ENCODE measurements at places on chromosomes 11 and 22.

GRCh38 chr11:113242767-113243397, 71.5 kb upstream of the TTC12 start:
- no peak for DNase-seq

GRCh38 chr11:2302896-2303626, 1.2 kb downstream of the TSPAN32 start:
- peak; percentile 12 for DNase-seq

DNA sequence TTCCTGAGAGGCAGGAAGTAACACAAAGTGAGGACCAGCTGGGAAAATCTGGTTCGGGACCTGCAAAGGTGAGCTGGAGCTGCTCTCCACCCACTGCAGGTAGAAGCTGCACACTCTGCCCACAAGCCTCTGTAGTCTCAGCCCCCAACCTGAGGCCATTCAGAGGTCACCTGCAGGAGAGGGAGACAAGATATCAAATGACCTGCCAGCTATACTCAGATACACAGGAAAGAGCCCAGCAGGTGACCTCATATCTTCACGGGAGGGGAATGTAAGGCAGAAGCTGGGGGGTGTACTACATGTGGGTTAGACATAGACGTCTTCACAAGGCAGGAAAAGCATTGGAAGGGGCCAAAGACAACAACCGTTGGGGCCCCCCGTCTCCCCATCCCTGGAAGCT, 86.1 kb downstream of the APIP start:
- DNase-seq: no peak

DNA sequence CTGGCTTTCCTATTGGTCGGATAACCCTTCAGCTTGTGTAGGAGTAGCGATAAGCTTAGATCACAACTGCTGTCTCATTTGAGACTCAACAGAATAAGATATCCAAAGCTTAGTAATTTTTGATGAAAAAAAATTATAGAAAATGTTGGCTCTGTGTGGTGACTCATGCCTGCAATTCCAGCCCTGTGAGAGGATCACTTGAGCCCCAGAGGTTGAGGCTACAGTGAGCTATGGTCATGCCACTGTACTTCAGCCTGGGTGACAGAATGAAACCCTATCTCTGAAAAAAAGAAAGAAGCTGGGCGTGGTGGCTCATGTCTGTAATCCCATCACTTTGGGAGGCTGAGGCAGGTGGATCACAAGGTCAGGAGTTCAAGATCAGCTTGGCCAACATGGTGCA, 55.6 kb upstream of the RRM1 start:
- DNase-seq: no peak

GRCh38 chr11:44780940-44781631, 54.3 kb downstream of the TSPAN18 start:
- DNase-seq: no peak

DNA sequence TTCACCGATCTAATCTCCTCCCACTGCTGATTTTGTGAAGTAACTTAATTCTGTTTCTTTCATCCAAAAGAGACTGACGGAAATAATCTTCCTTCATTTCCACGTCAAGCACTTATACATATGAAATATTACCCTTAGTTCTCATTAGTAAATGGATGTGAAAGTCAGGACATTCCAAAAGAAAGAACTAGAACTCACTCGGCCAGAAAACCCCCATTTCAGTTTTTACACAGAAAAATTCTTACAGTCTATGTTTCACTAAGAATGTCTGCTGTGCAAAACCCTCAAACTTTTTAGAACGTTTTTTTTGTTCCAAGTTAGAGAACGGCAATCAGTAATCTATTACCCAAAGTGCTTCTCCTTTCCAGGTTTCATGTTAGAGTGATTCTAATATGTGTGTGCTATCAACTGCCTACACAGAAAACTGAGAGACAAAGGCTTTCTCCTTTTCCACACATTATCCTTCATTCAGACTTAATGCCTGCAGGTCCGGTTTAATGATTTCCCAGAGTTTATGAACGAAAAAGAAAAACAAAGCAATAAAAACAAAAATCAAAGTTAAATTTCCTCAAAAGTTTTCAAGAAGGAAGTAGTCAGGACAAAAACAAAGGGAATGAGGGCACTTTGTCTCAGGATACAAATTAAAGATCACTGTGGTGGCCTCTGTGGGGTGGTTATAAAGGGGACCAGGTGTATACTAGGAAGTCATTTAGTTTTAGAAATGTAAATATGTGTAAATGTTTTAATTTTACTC, 11.3 kb upstream of the SESN3 start:
- no peak for DNase-seq

DNA sequence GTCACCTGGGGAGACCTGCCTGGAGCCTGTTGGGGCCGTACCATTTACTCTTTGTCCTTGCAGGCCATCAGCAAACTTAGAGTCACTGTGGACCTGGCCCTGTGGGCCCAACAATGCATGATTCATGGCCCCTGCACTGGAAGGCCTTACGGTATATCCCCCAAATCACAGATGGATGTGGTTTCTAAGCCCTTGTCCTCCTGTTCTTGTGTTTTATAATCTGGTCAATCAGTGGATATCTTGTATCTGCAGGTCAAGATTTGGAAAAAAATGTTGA, 6.2 kb downstream of the TSKU start:
- peak; percentile 3 for DNase-seq

GRCh38 chr11:85590848-85591483, 36.2 kb downstream of the DLG2 start:
- peak; percentile 27 for DNase-seq

- DNase-seq: peak; percentile 90
Measured at GRCh38 chr11:73288873-73289707, 17.0 kb downstream of the P2RY6 start.

- no peak for DNase-seq
Measured at GRCh38 chr22:48749555-48750227, 1078.0 kb downstream of the BRD1 start.

DNA sequence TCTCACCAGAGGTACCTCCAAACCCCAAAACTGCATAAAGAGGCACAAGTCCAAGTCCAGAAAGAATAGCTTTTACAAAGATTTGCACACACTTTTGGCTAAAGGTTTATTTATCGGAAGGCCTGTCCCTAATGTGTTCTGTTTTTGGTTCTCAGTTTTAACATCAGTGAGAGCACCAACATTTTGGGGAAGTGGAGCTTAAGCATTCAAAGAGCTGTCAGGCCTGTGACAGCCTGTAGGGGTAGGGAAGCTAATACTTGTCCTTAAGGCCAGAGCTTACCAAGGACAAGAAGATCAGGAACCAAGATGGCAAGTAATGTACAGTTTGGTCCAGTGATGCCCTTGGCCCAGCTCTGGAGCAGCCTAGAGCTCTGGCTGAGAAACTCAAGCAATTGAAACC, 38.9 kb upstream of the SCUBE2 start:
- DNase-seq: no peak

- DNase-seq: peak; percentile 81
Measured at GRCh38 chr22:32801537-32802236, at the start of gene TIMP3. Gene TIMP3, plus strand, starts transcription at chr22:32801705. Its CDS starts 297 bp downstream, at chr22:32802002.

DNA sequence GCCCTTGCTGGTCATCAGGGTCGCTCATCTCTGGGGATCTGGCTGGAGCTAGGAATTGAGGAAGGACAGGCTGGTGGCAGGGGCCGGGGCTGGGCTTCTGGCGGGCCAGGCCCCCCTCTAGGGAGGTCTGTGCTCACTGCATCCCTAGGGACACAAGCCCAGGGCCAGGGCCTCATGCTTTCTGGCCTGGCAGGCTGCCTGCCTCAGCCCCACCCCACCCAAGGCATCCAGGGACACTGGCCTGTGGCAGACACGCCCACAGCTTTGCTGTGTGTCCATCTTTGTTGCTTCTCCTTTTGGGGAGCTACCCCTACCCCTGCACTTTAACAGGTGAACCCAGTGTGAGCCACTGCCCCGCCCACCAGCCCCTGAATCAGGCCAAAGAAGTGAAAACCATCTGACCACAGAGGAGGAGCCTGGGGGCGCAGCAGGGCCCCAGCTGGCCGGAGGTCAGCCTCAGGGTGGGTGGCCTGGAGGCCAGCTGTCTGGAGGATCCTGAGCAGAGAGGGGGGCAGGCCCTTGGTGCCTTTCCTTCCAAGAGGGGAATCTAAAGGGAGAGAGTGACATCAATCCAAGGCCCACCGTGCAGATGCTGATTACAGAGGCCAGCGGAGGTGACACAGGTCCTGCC, 26.8 kb upstream of the CELSR1 start:
- no peak for DNase-seq

GRCh38 chr22:21865041-21865440, 2.4 kb downstream of the MAPK1 start:
- DNase-seq: no peak

GRCh38 chr11:36450110-36450572, 59.9 kb downstream of the TRAF6 start:
- DNase-seq: no peak

DNA sequence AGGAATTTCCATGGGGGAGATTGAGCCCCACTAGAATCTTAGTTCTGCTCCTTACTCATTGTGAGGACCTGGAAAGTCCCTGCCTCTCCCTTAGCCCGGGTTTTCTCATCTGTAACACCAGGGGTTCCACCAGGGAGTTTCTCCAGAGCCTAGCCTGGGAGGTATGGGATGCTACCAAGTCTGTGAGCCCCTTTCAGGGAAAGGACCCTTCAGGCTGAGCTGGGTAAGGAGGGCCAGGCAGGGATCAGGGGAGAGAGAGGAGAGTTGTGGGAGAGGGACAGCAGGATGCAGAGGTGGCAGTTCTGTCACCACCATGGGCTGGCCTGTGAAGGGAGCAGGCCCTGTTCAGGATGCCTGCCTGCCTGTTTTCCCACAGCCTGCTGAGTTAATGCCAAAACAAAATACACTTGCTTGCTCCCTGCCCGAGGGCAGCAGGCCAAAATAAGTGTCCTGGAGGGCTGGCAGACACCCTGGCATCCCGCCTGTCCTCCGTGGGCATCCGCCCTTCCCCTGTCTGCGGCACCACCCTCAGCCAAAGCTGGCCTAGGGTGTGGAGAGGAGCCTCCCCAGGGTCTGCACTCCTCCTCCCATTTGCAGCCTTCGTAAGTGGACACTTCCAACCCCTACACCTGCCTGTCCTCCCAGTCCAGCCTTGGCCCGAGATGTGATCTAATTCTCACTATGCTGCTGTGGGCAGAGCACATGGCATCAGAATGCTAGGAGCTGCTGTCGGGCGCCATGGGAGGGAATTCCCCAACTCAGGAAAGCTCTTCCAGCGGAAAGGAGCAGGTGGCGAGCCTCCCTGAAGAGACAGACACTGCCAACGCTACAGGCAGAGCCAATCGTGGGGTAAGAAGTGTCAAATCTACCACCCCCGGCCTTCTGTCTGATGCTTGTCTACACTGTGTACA, 5.9 kb upstream of the FCHSD2 start:
- DNase-seq: no peak

GRCh38 chr11:90243534-90243933, 20.7 kb upstream of the CHORDC1 start:
- no peak for DNase-seq

GRCh38 chr11:8271106-8271886, 7.6 kb upstream of the LMO1 start:
- peak; percentile 73 for DNase-seq

DNA sequence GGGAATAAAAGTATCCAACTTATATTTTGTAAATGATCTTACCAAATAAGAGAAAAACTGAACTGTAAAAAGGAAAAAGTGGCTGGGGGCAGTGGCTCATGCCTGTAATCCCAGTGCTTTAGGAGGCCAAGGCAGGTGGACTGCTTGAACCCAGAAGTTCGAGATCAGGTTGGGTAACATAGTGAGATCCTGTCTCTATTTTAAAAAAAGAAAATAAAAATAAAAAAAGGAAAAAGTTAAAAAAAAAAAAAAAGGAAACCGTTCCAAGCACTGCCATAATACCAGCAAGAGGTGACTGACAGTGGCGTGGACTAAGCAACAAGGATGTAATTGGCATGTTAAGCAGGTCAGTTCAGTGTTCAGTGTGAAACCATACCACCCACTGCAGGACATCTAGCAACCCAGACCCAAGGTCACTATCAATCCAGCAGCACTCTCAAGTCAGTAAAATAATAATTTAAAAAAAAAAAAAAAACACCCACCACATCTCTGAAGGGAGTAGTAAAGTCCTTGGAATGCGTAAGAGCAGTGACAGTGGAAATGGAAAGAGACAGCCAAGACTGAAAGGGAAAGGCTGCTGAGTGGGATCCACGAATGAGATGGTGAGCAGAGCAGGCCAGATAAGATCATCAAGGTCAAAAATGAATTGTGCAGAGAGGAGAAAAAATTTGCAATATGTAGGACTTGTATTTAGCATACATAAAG, 43.6 kb downstream of the MAPK1 start:
- no peak for DNase-seq

- no peak for DNase-seq
Measured at GRCh38 chr11:8360086-8360828, 96.6 kb upstream of the LMO1 start.

- no peak for DNase-seq
Measured at GRCh38 chr22:22111267-22111751, 128.7 kb upstream of the TOP3B start.

- no peak for DNase-seq
Measured at GRCh38 chr22:39655831-39656230, 85.3 kb downstream of the CACNA1I start.

DNA sequence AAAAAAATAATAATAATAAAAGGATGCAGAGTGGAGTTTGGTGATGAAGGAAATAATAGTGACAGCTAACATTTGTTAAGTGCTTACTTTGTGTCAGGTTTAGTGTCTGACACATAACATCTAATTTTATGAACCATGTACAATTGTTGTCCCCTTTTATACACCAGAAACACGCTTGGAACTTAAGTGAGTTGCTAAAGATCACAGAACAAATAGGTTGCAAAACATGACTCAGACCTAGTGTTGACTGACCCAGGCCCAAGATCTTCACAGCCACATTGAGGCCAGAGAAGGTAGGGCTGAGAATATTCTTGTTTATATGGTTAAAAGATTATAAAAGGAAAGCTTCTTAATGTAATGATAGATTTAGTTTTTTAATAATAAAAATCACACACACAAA, 25.6 kb upstream of the TMEM135 start:
- no peak for DNase-seq

DNA sequence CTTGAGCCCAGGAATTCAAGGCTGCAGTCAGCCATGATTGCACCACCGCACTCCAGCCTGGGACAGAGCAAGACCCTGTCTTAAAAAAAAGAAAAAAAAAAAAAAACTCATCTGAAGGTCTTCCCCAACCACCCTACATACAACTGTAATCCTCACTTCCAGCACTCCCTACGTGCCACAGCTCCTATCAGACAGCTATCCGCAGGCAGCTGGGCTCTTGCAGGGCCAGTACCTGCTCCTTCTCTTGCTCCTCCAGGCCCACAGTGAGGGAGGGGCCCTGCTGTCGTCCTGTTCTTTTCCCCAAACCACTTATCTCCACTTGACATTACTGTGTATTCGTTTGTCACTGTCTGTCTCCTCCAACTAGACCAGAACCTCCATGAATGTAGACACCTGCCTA, 156.1 kb upstream of the NECTIN1 start:
- no peak for DNase-seq

DNA sequence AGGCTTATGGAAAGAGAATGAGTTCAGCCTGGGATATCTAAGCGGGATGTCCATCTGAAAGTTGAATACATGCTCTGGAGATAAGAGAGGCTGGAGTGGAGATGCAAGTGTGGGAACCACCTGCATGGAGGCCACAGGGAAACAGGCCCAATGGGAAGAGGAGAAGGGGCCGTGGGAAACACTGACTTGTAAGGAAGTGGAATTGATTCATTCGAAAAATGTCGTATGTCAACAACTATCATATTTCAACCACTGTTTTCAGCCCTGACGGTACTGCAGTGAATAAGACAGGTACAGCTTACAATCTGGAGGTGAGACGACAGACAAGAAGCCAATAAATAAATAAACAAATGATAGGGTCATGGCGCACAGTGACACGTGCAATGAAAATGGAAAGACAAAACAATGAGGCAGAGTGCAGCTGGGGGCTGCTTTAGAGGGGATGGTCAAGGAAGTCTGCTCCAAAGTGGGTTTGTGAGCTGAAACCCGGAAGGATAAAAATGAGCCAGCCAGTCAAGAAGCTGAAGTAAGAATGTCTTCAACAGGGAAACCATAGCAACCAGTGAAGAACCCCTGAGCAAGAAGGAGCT, 35.9 kb downstream of the EFCAB6 start:
- DNase-seq: no peak
